ENCODE measurements at places on chromosomes 2 and 18.

- DNase-seq = no peak
Measured at GRCh38 chr2:109168086-109168485, 39.1 kb downstream of the SH3RF3 start.

DNA sequence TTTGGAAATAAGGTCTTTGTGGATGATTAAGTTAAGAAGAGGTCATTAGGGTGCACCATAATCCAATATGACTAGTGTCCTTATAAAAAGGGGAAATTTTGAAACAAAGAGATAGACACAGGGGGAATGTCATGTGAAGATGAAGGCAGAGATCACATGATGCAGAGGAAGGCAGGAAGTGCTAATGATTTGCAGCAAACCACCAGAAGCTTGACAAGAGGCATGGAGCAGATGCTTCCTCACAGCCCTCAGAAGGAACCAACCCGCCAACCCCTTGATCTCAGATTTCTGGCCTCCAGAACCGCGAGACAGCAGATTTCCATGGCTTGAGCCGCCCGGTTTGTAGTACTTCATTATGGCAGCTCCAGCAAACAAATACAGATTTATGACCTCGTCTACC lies 17.4 kb upstream of the SMARCAL1 start:
- DNase-seq = no peak

- no peak for DNase-seq
Measured at GRCh38 chr2:233850745-233851144, 3.6 kb downstream of the HJURP start.

GRCh38 chr18:59459369-59460071 lies 100.5 kb upstream of the LMAN1 start:
- no peak for DNase-seq

DNA sequence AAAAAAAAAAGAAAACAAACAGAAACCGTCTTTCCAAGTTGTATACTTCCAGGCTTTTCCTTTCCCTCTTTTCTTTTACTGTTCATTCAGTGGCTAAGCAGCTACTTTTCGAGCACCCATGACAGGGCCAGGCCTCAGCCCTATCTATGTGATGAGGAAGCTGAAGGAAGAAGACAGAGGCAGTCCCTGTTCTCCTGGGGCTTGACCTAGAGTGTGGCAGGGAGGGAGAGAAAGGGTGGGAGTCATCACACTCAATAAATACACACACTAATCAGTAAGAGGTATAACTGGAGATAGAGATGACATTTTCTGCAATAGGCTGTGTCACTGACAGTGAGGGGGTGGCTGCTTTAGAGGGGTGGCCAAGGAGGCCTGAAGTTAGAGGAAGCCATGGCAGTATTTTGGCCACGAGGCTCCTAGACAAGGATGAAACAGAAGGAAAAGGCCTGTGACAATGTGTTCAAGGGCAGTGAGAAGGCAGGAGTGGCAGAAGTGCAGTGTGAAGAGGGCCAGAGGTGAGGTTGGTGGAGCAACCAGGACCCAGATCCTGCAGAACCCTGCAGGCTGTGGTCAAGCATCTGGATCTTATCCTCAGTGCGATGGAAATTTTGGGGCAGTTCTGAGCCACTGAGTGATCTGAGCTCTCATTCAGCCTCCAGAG lies 131.8 kb upstream of the TTC39C start:
- no peak for DNase-seq

DNA sequence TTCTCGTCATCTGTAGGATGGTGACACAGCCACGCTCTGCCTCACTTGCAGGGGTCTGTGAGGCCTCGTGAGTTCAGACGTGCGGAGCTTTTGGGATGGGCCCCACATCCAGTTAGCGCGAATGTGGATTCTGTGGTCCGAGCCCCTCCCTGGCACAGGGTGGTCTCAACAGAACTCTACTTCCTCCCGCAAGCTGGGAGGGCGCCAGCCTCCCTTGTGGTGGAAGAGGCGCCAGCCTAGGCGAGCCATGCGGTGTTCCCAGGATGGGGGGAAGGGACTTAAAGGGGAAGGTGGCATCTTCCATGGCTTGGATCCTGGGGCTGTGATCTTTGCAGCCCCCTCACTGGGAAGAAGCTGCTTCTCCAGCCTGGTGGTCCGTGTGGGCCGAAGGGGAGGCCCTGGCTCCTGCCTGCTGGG lies 1.4 kb downstream of the SNORC start:
- DNase-seq = no peak

DNA sequence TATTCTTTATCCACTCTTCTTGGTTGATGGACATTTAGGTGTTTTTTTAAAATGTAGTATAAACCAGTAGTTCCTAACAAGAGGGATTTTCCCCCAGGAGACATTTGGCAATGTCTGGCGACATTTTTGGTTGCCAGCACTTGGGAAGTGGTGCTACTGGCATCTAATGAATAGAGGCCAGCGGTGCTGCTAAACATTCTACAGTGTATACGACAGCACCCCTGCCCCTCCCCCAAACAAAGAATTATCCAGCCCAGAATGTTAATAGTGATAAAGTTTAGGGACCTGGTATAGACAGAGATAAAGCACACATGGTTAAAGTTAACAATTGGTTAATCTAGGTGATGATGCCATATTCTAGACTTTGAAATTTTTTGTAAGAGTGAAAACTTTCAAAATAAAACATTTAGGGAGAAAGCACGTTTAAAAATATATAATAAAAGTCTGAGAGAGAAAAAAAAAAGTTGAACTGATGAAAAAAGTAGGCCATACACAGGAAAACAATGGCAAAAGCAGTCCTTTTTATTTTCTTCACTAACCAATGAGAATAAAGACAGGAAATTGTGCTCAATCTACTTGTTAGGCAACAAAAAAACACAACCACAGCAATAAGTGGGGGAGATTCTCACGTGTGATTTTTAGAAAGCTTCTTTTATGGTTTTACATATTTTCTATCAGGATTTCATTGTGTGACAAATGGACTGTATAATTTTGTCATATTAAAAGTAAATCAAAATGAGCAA lies 14.8 kb downstream of the FBXO48 start:
- no peak for DNase-seq

GRCh38 chr2:16635791-16636699 lies 29.6 kb downstream of the CYRIA start:
- no peak for DNase-seq

- DNase-seq = no peak
Measured at GRCh38 chr2:195021711-195022507, 635.1 kb upstream of the SLC39A10 start.

GRCh38 chr2:191158747-191159146 lies 8.0 kb upstream of the STAT4 start:
- no peak for DNase-seq

DNA sequence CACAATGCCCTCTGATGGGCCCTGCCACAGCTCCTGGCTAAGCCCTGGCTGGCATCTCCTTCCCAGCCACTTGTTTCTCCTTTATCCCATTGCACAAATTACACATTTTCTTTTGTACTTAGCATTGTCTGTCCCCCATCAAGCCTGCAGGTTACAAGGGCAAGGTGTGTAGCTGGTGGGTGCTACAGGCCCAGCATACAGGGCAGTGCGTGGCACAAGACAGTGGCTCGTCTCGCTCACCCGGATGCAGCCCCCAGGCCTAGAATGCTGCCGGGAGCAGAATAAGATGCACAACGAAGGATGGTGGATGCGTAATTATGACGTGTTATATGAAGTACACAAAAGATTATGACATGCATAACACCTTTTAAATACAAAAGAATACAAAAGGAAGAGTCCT lies 87.6 kb downstream of the EIPR1 start:
- no peak for DNase-seq

- no peak for DNase-seq
Measured at GRCh38 chr2:127515383-127515915, 10.8 kb downstream of the IWS1 start.

- no peak for DNase-seq
Measured at GRCh38 chr2:217252181-217252580, 392.3 kb upstream of the TNP1 start.

DNA sequence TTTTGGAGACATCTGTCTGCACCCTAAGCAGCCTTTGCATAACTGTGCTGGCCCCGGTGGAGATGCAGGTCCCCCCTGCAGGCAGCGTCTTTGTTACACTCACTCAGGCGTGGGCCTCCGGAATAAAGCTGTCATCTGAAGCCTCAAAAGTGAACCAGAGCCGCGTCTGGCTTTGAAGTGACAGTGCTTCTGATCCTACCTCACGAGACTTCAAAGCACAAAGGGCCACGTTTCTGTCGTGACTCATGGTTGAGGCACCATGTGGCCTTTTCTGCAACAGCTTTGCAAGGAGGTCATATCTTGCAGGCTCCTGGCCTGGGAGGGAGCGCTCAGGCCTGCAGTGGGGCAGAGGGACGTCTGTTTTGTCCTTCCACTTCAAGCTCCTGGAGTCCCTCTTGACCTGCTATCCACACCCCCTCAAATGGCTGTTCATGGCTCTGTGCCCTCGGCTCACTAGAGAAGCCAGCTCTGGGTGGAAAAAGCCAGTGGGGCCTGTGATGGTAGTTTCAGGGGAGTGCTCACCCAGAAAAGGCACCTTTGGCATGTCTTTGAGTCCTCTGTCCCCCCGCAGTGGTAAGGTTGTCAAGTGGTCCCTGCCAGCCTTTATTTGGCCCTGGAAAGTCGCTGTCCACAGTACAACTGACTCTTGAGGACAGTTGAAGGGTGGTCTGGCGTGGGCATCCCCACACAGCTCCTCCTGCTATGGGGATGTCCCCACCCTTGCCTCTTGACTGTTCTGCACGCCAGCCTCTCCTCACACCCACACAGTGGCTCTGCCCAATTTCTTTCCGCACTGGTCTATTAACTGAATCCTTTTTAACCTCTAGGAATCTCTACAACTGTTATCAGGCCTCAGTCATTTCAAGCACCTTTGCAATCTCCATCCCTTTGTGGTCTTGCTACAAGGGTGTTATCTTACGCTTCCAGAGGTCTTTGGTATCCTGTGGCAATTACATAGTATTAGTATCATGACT lies 19.3 kb downstream of the GPR55 start:
- peak; percentile 76 for DNase-seq

- no peak for DNase-seq
Measured at GRCh38 chr2:138327967-138328366, 173.6 kb upstream of the SPOPL start.

All from stimulated activated CD8-positive, alpha-beta memory T cell treated with anti-CD3 and anti-CD28 coated beads, Interleukin-4, amount 100 ng/mL, for 1 hour (primary cell).